Stimulated activated CD4-positive, alpha-beta T cell treated with anti-CD3 and anti-CD28 coated beads, Interleukin-12 subunit alpha, Interleukin-12 subunit beta, amount 100 ng/mL, for 48 hours (primary cell): ENCODE measurements at places on chromosomes 2 and 18.

DNA sequence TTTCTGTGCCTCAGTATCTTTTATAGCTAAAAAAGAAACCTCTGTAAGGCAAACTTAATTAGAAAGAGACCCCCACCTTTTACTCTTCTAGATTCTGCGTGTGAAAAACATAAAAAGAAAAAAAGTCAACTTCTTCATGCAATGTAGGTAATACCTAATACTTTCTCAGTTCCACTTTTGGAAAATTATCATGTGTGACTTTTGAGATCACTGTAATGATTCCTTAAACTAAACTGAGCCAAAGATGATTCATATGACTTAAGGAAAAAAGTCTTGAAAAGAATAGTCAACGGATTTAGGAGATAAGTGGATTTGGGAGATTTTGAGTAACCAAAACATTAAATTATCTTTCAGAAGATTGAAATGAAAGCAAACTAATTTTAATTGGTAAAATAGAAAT is 48.9 kb downstream of the PLEKHA3 start:
- no peak for DNase-seq

DNA sequence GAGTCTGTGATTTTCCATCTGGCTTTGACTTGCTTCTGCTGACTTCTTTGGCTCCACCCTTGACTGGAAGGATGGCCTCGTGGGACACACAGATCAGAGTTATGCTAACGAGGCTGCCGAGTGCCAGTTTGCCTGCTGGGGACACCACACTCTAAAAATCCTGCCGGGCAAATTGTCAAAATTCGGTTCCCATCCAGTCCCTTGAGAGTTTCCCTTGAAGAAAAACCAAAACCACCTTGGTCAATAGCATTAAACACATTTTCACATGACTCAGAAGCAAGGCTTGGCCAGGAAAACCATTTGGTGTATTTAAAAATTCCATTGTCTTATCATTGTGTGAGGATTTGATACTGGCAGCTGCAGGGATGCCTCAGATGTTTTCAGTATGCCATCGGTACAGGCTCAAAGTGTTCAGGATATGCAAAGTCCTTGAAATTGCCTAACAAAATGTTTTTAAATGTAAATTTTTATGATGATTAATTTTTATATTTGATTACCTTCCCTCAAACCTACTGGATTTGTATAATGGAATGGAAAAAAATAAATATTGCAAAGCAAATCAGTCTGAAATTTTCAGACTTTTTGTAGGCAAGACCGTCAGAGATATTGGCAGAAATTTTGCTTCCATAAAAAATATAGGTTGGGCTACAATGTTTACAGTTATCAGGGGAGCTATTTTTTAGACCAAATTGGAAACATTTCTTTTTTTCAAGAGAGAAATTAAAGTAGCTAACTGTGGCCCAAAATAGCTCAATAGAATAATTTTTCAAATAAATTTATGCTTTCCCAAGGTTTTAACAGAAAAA is 41.6 kb downstream of the KCNE4 start:
- no peak for DNase-seq

DNA sequence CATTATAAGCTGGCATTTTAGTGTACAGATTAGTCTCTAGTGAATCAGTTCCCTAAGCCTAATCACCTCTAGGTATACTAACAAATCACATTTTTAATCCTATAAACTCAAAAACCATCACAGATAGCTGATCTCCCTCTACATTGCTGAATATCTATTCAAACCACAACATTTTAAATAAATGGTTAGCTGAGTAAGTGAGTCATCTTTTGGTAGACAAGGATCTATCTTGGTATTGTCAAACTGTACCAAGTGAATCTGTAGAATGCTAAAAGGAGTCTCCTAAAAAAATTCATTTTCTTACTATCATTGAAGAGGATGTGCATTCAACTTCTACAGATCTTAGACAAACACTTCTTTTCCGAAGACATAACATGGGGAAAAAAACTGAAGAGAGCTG is 40.7 kb downstream of the INO80D start:
- no peak for DNase-seq

DNA sequence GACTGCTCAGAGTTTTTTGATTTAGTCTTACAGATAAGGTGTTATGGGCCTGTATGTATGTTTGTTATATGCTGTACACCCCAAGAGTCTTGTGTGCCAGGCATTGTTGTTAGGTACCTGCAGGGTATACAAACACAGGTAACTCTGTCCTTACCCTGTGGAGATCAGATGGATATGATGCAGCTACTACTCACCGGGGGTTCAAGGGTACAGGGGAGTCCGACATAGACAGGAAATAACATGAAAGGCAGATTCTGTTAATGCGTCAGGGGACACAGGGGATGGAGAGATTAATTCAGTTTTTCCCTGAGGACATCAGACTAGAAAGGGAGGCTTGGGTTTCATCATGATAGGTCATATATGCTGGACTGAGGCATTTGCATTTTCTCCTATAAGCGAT is 31.3 kb downstream of the TRAK2 start:
- no peak for DNase-seq
